ENCODE measurements at places on chromosomes 12 and 14.

- DNase-seq, result no peak
Measured at GRCh38 chr12:20210621-20211215, 157.6 kb upstream of the PDE3A start.

- no peak for DNase-seq
Measured at GRCh38 chr14:47557894-47558293, 117.5 kb downstream of the MDGA2 start.

- DNase-seq, result no peak
Measured at GRCh38 chr12:3869433-3869832, 3.8 kb downstream of the PARP11 start.

GRCh38 chr12:42070036-42070435, 74.6 kb downstream of the GXYLT1 start:
- no peak for DNase-seq

- DNase-seq, result no peak
Measured at GRCh38 chr12:67354322-67354721, 85.2 kb downstream of the CAND1 start.

GRCh38 chr14:90453401-90453951, 56.6 kb downstream of the CALM1 start:
- peak; percentile 30 for DNase-seq

GRCh38 chr14:104132981-104133380, 5.4 kb upstream of the KIF26A start:
- no peak for DNase-seq

DNA sequence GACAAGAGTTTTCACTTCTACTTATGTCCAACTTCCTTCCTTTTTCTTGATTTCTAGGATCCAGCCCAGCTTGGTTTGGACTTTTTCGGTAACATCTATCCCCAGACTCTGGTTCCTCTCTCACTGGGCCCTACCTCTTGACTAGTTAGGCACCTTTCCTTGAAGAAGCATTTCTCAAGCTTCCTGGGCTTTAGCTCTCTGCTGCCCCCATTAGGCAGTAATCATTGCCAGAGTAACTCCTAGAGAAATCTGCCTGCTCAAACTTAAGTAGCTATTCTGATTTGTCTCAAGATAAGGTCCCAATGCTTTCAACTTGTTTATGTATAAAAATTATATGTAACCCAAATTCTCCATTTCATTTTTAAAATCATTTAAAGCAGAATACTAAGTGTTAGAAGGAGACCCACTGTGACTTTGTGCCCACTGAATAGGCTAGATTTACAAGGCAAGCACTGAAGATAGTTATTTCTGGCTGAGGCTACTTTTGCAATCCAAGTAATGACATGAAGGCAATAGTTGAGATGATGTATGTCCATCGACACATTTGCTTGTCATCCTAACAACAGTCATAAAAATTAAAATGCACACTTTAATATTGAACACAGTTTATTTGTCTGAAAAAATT, 275.0 kb upstream of the G2E3 start:
- no peak for DNase-seq

DNA sequence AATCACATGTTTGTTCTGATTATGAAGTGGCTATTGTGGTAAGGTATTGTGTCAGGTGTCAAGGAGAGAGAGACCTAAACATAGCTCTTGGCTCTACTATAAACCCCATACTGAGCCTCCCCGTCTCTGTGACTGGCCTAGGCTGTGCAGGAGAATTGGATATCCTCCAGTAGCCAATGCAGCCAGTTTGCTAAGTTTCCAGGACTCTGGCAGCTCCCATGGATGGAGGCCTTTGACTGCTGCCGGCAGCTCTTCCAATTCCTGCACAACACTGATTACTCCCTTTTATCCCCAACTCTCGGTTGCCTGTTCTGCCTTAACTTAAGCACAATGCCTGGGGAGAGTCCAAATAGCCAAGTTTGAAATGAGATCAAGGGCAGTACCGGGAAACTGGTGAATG, 59.3 kb downstream of the ABCC9 start:
- peak; percentile 19 for DNase-seq

GRCh38 chr12:19498099-19498498, 58.8 kb downstream of the AEBP2 start:
- DNase-seq, result no peak

DNA sequence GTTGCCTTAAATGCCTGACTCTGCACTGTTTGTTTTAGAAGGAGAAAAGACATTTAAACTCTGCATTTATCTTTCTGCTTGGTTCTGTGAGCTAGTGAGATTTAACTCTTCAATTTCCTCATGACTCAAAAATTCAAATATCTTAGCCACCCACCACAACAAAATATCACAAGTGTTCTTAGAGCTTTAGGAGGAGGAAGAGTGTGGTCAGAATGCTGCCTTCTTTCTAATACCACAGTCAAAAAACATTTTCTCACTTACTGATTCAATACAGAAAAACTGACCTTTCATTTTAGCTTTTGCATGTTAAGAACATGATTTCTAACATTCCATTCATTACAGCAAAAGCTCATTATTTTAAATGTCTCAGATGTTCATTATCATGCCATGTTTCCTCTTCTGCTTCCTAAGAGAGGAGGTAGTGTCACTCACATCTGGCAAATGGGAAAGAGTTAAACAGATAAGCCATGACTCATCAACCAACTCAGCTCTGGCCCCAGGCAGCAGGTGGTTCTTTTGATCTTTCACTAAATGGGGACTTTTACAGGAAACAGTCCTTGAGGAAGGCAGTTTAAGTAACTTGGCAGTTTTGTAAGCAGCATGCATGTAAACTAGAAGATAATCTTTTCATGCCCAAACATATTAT, 56.4 kb upstream of the RNU6-8 start:
- no peak for DNase-seq

- DNase-seq, result no peak
Measured at GRCh38 chr12:42730291-42730690, 140.7 kb upstream of the PRICKLE1 start.

- DNase-seq, result peak; percentile 29
Measured at GRCh38 chr12:53065975-53066931, 12.9 kb downstream of the SPRYD3 start.

- DNase-seq, result no peak
Measured at GRCh38 chr14:81352413-81352812, 47.7 kb downstream of the STON2 start.

- peak; percentile 4 for DNase-seq
Measured at GRCh38 chr12:6899837-6900519, 4.6 kb upstream of the LRRC23 start.

- DNase-seq, result no peak
Measured at GRCh38 chr14:20508367-20508766, 3.0 kb downstream of the RNASE10 start.

GRCh38 chr12:6766651-6767349, 637 bp downstream of the PTMS start:
- peak; percentile 43 for DNase-seq

DNA sequence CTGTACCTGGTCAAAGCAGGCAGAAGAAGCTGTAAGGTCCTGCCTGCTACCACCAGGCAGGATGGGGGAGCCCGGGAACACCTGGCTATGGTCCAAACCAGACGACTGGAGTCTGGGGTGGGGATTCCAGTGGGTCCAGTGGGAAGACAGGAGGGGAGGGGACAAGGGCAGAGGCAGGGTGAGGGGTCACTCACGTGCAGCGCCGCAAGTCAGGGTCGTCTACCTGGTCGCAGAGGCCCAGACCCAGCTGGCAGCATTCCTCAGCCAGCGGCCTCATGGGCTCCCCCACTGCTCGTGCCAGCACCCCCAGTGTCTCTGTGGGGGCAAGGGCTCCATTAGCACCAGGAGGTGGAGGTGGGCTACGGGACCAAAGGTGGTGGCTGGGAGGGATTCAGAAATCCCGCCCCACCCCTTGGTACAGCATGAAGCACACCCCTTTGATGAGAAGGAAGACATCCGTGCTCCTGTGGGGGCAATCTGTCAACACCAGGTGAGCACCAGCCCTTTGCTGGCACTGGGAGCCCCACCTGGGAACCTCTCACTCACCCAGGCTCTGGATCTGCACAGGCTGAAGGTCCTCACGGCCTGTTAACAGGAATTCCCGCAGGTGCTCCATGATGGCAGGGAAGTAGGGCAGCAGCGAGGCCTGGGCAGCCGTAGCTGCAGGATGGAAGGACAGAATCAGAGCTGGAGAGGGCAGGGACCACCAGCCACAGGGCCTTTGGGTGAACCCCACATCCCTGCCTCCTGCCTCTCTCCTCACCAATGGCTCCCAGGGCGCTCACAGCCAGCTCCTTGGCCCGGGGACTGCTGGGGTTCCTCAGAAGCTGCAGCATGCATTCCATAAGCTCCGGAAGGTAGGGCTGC, 4.3 kb downstream of the IPO4 start:
- no peak for DNase-seq

- DNase-seq, result no peak
Measured at GRCh38 chr14:92553438-92553837, 39.9 kb downstream of the RIN3 start.

DNA sequence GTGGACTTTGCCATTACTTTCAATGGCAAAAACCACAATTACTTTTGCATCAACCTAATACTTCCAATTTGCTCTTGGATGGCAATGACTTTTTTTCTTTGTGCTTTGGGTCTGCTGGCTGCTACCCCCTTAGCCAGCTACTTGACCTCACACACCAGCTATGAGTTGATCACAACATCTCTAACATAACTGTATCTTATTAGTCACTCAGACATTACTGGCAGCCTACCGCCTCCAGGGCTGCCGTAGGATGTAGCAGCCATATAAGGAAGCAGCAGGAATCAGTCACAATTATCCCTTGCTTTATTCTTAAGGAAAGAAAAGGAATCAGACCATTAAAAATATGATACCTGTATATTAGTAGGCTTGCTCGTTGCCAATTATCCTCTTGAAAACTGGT, 260.5 kb downstream of the ADAMTS20 start:
- no peak for DNase-seq

DNA sequence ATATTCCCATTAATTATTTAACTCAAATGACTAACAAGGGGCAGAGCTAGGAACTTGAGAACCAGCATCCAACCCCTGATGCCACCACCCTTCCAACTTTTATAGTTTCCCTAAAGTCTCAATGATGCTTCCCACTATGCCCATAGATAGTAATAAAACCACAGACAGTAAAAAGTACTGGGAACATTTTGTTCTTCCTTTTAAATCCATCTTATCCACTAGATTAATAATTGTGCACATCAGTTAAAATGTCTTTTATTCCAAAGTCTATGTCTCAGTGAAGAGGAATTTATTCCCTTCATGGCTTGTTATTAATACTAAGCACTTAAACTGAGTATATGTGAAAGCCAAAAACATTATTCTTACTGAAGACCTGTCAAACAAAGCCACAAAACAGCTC, 45.8 kb downstream of the SINHCAF start:
- no peak for DNase-seq

DNA sequence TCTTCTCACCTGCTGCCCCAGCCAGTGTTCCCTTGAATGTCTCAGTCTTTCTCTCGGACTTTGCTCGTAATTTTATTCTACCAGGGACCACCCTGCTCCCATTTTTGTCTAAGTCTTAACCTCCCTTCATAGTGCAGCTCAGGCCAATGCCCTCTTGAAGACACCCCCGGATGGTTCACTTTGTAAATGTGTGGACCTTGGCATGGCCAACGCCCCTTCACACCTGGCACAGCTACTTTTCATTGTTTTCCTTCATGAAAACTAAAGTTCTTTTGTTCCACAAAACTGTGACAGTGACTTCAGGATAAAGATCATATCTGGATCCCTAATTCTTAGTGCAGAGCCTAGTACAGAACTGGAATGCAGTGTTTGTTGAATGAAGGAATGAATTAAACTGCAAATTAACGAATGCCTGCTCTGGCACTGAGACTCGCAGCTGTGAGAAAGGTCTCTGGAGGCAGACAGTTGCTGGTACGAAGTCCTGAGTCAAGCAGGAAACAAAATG, 3.5 kb upstream of the RNASE4 start:
- no peak for DNase-seq

Measured in nucleus accumbens (tissue), 56 donors.